ENCODE measurements at places on chromosomes 3 and 15.

- DNase-seq: no peak
These were observed 380.4 kb downstream of the ROBO2 start for GRCh38 chr3:77420336-77420735.

DNA sequence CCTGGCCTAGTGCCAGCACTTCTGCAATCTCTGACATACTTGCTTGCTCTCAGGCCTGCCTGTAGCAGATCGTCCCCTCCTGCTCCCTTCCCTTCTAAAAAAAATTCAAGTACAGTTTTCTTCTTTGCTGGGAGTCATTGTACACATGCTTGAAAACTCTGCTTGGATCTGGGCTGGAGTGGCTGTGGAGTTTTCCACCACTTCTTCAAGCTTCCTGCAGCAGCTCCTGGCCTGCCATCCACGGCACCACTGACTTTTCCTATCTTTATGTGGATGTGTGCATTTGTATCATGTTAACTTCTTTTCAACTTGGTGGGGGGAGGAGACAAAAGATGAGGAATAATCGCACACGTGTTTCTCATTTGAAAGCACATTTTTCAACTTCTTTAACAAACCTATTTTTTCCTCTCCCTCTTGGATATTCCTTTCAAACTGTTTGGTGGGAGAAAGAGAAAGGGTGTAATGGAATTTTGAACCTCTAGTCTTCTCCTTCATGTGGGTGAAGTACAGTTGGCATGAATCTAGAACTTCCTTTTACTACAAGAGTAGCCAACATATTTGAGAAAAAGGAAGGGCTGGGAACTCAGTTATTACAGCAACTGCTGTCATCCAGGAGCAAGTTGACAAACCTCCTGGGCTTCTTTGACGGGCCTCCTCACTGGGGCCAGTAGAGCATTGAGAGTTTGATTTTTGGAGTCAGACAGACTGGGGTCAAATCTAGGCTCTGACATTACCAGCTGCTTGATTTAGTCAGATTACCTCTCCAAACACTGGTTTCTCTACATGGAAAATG is 61.2 kb upstream of the LRTM1 start:
- no peak for DNase-seq

DNA sequence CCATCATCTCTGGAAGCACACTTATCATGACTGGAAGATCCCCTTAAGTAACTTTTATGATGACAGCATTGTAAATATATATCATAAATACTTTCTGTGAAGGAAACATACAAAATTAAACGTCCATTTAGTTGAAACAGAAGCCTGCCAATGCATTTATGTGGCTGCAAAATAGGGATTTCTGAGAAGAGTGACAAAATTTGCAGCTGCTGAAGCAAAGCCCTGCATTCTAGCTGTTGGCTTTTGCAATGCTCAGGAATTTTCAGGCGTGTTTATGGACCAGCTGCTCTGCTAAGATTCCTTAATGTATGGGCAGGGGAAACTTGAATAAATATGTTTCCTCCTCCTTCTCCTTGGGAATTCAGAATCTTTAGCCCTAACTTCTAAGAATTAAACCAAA is 137.3 kb downstream of the CACNA2D3 start:
- DNase-seq: no peak

DNA sequence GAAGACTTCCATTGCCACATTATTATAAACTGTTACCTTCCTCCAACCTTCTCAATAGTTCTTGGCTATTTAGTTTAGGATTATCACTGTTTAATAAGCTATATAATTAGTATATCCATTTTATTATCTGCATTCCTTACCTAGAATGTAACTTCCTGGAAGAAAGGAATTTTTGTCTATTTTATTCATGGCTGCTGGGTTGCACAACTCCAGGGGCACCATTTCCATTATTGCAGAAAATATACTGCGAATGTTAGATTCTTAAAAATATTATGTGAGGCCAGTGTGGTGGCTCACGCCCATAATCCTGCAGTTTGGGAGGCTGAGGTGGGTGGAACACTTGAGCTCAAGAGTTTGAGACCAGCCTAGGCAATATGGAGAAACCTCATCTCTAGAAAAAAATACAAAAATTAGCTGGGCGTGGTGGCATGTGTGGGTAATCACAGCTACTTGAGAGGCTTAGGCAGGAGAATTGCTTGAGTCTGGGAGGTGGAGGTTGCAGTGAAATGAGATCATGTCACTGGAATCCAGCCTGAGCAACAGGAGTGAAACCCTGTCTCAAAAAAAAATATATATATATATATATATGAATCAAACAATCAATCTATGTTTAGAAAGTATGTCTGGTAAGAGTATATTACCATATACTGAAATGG is 19.9 kb downstream of the CLDN1 start:
- no peak for DNase-seq

DNA sequence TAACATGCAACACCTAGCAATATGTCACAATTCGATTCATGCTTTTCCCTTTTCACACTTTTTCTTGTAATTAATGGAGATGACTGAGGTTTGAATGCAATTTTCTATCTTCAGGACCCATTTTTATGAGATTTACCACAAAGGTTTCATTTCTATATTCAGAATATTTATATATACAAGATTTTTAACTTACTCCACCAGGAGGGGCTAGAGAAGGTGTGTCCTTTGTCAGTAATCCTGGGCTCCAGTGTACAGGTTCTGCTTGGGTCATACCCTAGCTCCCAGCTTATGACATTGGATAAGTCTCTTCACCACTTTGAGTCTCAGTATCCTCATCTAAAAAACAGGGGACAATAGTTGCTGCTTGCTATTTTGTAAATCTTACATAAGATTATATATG is 95.7 kb upstream of the SLC24A5 start:
- no peak for DNase-seq

DNA sequence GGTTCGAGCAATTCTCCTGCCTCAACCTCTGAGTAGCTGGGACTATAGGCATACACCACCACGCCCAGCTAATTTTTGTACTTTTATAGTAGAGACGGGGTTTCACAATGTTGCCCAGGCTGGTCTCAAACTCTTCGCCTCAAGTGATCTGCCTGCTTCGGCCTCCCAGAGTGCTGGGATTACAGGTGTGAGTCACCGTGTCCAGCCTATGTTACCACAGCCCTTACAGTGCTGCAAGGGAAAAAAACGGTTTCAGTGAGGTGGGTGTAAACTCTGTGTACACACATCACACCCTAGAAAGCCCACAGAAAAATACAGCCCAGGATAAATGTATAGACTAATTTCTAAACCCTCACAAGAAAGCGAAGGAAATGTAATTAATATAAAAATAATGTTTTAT is 103.5 kb upstream of the AKAP13 start:
- no peak for DNase-seq

All from T follicular helper cell (primary cell).